ENCODE measurements at places on chromosomes 11 and 22. TPM values are rescaled to one million over a fixed set of nuclear protein-coding genes. Genes with fewer than 3 reads are reported as not detected.

Gene MPZL3
- total RNA-seq = 22.0 TPM

Gene SAA4
- not detected for total RNA-seq

Gene NXPE4
- not detected for total RNA-seq

- H3K4me1 ChIP-seq = peaks cover 74% of the 10 kb centered on the region
- no peaks in the 10 kb centered on the region for H3K27me3 ChIP-seq
- H3K36me3 ChIP-seq = peaks cover 67% of the 10 kb centered on the region
- no peak overlapping the region for H3K27ac ChIP-seq
- DNase-seq = no peak
These were observed 24.6 kb downstream of the MAML2 start for GRCh38 chr11:96318399-96318798.

DNA sequence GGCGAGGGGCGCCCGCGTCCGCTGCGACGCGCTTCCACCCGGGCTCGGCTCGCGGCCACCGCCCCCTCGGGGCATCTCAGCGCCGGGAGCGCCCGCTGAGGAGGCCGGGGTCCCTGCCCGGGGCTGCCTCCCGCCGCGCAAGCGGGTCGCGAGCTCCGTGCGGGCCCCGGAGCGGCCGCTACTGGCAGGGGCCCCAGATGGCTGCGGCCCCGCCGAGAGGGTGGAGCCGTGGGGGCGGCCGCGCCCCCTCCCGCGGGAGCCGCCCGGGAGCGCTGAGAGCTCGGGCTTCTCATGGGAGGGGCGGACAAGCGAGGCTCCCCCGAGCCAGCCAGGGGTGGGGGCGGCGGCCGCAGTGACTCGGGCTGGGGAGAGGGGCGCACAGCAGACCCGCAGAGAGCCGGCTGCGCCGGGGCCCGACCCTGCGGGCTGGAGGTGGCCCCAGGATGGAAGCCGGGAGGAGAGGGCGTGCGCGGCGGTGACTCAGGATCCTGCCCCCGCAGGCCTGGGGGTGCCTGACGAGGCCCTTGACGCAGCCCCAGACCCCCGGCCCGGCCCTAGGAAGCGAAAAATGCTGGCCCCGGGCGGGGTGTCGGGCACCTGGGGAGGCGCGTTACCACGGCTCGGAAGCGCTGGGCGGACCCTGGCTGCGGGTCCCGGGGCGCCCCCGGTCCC, 603 bp upstream of the ZFTA start:
- no peaks in the 10 kb centered on the region for H3K36me3 ChIP-seq
- H3K4me3 ChIP-seq = no peak overlapping the region
- peaks cover 30% of the 10 kb centered on the region for H3K27me3 ChIP-seq
- H3K27ac ChIP-seq = no peak overlapping the region

DNA sequence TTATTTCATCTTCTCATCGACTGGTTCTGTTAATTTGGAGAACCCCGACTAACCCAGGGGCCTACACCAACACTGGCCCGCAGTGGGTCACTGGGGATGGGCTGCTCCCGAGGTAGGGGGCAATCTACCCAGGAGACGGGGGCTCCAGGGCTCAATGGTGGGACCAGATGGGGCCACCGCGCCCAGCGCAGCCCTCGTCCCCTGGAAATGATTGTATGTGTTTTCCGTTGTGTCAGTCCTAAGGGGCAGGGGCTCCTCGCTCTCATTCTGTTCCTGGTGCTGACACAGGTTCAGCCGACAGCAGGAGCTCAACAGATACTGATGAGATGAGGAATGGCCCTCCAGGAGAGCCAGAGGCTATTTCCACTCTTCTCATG, 20.7 kb downstream of the A4GALT start:
- H3K4me3 ChIP-seq = no peak overlapping the region
- DNase-seq = no peak
- no peaks in the 10 kb centered on the region for H3K36me3 ChIP-seq

DNA sequence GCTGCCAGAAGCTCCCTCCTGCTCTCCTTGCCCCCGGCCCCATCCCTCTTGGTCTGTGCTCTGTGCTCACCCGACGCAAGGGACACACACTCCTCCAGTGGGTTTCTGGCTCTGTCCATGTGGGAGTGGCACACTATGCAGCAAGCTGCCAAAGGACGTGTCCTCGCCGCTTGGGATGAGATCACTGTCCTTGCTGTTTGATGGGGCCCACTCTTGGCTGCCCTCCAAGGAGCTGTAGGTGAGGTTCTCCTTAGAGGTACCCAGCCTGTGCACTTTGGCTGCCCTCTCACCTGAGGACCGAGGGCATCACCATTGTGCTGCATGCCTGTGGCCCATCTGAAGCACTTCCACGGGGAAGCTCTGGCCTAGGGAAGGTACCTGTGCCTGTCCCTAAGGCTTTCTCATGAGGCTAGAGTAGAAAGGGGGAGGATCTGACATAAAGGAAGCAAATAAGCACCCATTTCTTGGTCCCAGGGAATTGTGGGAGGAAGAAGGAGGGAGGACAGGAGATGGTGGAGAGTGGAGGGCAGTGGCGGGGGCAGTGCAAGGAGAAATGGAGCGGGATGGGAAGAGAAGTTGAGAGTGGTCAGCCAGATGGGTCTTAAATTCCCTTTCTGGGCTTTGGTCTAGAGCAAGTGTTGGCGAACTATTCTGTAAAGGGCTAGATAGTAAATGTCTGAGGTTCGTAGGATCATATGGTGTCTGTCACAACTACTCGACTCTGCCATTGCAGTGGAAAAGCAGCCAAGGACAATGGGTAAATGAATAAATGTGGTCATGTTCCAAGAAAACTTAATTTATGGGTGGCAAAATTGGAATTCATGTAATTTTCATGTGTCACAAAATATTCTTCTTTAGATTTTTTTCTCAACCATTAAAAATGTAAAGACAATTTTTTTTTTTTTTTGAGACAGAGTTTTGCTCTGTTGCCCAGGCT, 47.0 kb upstream of the AMPD3 start:
- no peaks in the 10 kb centered on the region for H3K36me3 ChIP-seq
- no peak overlapping the region for H3K4me3 ChIP-seq
- H3K4me1 ChIP-seq = peaks cover 35% of the 10 kb centered on the region
- no peak overlapping the region for H3K27ac ChIP-seq
- H3K27me3 ChIP-seq = no peaks in the 10 kb centered on the region

GRCh38 chr11:106238704-106239360, 161.4 kb downstream of the AASDHPPT start:
- no peak overlapping the region for H3K27ac ChIP-seq
- H3K27me3 ChIP-seq = no peaks in the 10 kb centered on the region
- no peaks in the 10 kb centered on the region for H3K4me1 ChIP-seq
- no peaks in the 10 kb centered on the region for H3K36me3 ChIP-seq
- H3K4me3 ChIP-seq = no peak overlapping the region

DNA sequence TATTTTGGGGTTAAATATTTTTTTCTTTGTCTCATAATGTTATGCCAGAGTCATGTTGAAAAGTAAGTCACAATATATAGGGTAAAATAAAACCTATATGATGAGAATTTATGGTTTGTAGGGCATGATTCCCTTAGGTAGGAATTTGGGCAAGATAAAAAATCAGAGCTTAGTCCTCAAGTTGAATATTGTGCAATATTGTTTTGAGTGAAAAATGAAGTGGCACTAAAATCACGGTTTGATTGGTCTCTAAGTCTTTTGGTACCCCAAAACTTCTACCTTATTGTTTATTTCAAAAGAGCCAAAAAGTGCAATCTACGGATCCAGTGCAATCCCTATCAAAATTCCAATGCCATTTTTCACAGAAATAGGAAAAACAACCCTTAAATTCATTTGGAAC, 1.6 kb upstream of the MRPL16 start:
- no peak overlapping the region for H3K4me3 ChIP-seq
- H3K36me3 ChIP-seq = peaks cover 23% of the 10 kb centered on the region
- DNase-seq = no peak
- no peaks in the 10 kb centered on the region for H3K27me3 ChIP-seq
- no peak overlapping the region for H3K27ac ChIP-seq
- peaks cover 40% of the 10 kb centered on the region for H3K4me1 ChIP-seq

DNA sequence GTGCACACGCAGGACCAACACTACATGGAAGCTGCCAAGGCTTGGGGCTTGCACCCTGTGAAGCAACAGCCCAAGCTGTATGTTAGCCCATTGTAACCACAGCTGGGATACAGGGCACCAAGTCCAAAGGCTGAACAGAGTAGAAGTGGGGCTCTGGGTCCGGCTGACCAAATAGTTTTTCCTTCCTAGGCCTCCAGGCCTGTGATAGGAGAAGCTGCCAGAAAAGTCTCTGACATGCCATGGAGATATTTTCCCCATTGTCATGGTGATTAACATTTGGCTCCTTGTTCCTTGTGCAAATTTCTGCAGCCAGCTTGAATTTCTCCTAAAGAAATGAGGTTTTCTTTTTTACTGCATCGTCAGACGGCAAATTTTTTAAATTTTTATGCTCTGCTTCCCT, 941.2 kb downstream of the FAM181B start:
- H3K4me3 ChIP-seq = no peak overlapping the region
- H3K27ac ChIP-seq = no peak overlapping the region
- H3K36me3 ChIP-seq = no peaks in the 10 kb centered on the region
- no peak for DNase-seq
- peaks cover 11% of the 10 kb centered on the region for H3K4me1 ChIP-seq

- no peak for DNase-seq
- no peak overlapping the region for H3K4me3 ChIP-seq
- peaks cover 2% of the 10 kb centered on the region for H3K27me3 ChIP-seq
- H3K27ac ChIP-seq = no peak overlapping the region
- no peaks in the 10 kb centered on the region for H3K36me3 ChIP-seq
These were observed 23.1 kb downstream of the CSF2RB start for GRCh38 chr22:36936362-36937116.

GRCh38 chr11:111153194-111153593, 92.3 kb upstream of the POU2AF2 start:
- DNase-seq = no peak
- H3K4me3 ChIP-seq = no peak overlapping the region
- H3K4me1 ChIP-seq = no peaks in the 10 kb centered on the region
- H3K27me3 ChIP-seq = peaks cover 7% of the 10 kb centered on the region
- H3K27ac ChIP-seq = no peak overlapping the region

Measured in activated CD4-positive, alpha-beta T cell treated with anti-CD3 and anti-CD28 coated beads, Interleukin-2, amount 10 ng/mL, durations not matched to agents 7 days and 5 days (primary cell).